CD4-positive, alpha-beta T cell treated with Interleukin-6 at 100 ng/mL for 8 hours (primary cell): ENCODE measurements at places on chromosomes 16 and 17.
A peak's percentile ranks its signal among the peaks of the same experiment; 100 is the strongest.

- no peak for DNase-seq
Observed at GRCh38 chr17:20066253-20066652, 57.1 kb downstream of the SPECC1 start.

DNA sequence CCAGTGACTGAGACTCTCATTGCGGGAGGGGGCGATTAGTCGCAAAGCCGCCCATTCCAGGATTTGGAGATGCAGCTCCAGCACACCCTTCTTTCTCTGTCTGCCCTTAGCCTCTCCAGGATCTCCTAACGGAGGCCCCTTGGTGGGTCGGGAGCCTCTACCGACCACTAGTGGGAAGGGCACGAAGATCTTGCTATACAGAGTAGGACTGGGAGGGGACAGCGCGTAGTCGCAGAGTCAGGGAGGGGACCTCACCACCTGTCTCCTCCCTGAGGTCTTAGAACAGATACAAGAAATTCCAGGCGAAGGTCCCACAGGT, 588 bp upstream of the SMTNL2 start:
- DNase-seq: no peak

GRCh38 chr17:42537156-42537805, 1.2 kb downstream of the NAGLU start:
- no peak for DNase-seq

GRCh38 chr16:55492756-55493380, 13.9 kb downstream of the MMP2 start:
- no peak for DNase-seq

- no peak for DNase-seq
Observed at GRCh38 chr16:1125471-1125870, 27.4 kb upstream of the CACNA1H start.

- peak; percentile 39 for DNase-seq
Observed at GRCh38 chr17:75130632-75131277, 787 bp downstream of the NT5C start.

DNA sequence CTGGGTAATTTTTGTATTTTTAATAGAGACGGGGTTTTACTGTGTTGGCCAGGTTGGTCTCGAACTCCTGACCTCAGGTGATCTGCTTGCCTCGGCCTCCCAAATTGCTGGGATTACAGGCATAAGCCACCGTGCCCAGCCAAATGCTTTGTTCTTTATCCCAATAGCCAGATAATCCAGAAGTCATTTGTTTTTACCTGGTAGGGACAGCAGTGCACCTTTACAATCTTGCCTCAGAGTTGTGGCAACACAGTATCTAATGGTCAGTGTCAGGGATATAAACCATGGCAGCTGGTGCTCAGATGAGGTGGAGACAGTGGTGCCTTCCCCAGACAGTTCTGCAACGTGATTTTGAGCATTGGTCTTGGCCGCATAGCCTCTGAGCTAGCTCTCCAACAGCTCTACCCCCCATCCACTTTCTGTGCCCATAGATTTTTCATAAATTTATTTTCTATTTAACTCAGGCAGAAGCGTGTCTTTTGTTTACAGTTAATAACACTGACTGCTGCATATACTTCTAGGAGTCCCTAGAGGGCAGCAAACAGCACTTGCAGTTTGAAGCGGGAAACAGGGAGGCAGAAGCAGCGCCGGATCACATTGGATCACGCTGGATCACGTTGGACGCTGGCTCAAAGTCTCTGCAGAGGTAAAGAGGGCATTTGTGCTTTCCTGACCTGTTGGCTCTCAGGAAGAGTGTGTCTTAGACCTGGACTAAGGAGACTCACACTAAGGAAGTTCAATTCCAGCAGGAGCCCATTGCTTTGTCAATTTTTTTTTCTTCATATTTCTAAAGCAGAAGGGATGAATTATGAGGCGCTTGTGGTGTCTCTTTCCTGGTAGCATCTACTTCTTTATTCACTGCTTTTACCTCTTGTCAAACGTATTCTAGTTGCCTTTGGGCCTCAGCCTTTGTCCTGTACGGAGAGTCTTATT, 5.1 kb upstream of the GGT6 start:
- peak; percentile 63 for DNase-seq

DNA sequence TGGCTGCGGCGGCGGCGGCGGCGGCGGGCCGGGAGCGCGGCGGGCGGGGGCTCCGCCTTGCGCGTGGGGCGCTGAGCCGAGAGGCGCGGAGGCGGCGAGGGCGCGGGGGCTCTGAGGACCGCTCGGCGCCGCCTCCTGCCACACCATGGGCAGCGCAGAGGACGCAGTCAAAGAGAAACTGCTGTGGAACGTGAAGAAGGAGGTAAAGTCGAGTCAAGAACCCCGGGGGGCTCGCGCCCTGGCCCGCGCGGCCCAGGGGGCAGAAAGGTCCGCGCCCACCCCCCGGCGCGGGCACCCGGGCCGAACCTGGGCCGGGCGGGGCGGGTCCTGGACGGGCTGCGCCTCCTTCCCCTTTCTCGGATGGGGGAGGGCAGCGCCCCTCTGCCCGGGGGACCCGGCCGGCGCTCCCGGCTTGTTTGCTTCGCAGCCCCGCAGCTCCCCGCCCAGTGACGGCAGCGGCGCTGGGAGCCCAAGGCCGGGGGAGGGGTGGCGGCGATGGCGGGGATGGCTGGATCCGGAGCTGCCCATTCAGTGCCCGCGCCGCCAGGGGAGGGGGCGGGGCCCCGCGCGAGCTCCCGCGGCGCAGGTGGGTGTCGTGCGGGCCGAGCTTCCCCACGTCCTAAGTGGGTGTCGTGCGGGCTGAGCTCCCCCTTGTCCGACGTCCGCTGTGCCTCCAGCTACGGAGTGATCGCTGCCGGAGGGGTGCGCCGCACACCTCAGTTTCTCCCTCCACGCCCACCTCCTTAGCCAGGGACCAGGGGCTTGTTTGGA, 428 bp downstream of the SGSM2 start:
- peak; percentile 33 for DNase-seq

DNA sequence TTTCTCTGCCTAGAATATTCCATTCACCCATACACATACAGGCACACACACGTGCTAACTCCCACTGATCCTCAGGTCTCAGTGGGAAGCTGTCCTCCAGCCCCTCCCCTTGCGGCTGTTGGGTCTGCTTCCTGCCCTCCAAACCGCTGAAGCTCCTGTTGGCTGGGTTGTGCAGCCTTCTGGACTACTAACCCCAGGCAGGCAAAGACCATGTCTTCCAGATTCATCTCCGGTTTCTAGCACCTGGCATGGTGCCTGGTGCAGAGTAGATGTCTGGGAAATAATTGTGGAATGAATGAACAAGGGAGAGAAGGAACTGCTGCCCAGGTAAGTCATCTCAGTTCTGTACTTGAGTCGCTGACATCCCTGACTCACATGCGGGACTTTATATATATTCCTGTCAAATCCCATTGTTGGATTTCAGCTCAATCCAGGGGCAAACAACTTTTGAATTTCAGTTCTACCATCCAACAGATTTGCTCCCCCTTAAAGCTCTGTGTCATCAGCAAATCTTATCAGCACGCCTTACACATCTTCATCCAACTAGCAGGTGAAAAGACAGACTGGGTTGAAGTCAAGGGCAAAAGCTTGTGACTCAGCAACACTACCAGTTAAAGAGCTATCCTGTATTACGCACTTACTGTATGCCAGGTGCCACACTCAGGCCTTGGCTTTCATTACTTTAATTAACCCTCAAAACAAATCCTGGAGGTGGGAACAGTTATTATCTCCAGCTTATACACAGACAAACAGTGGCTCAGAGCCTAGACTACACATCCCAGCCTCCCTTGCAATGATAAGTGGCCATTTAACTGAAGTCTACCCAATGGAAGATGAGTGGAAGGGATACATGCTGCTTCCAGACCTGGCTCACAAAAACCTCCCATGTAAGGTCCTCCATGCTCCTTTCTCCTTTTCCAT, 51.1 kb downstream of the SRCIN1 start:
- no peak for DNase-seq

DNA sequence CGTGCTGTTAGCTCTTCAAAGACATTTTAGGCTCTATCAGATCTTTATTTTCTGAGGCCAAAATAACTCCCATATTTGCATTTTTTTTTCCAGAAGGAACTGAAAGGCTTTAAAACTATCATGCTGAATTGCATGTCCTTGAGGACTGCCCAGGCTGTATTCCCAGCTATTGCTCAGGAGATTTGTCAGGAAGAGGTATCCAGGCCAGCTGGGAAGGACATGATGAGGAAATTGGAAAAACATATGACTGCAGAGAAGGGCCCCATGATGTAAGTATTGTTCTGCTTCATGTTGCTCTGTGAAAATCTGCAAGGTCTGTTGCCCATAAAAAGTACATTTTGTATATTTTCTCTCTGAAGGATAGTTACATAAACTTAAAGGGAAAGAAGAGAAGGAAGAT, 5.7 kb downstream of the CDC6 start:
- DNase-seq: no peak

DNA sequence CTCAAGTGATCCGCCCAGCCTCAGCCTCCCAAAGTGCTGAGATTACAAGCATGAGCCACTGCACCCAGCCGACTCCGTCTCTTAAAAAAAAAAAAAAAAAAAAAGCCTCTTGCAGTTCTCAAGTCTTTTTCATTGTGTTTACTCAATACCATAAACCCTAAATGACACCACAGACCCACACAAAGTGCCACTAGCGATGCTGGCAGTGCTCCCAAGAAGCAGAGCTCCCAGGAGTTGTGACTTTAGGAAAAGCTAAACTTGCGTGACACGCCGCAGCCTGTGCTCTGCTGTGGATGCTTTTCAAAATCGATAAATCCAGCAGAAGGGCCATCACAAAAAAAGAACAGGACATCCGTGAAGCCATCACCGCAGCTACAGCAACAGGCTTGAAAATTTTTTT, 114.7 kb downstream of the ANKRD11 start:
- no peak for DNase-seq

DNA sequence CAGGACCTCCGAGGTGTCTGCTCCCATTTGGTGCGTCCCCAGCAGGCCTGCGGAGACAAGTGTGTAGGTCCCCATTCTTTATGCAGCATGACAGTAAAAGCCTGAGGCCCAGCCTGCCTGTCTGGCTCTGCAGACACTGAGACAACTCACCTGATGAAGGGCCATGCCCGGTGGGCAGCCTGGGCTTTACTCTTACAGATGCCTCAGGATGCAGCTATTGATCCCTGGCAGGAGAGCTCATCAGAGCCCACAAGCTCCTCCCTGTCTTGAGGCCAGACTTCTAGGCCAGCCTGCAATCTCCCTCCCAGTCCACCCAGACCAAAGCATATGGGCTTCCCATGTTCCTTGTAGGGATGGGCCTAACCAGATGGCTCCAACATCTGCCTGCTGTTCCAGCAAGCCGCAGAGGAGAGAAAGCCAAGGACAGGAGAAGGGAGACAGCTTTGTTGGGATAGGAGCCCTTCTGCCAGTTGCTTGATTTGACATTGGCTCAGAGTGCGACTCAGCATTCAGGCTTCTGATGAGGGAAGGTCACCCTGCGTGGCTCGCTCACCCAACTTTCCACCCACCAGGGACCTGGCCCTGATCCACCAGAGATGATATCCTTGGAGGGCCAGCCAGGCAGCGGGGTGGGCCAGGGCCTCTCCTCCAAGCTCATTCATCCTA, 87.5 kb downstream of the SOCS1 start:
- DNase-seq: no peak

DNA sequence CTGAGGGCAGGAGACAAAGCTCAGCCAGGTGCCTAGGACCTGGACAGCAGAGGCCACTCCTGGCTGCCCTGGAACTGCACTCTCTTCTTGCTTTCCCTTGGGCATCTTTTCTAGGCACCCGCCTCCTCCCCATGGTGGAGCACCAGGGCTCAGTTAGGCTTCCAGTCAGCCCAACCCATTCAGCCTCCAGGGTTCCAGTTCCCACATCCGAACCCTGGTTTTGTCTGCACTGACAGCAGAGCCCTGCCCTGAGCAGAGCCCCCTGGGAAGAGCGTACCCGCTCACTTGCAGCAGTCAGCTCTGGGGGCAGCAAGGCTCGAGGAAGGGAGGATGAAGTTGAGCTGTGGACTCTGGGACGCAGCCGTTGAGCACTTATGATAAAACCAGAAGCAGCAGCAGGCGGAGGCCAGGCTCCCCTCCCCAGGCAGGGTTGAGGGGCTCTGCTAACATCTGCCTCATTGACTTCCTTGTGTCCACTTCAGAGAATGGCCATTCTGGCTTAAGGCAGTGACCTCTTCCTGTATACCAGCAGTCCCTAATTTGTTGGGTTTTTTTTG, 213.2 kb downstream of the NTN1 start:
- no peak for DNase-seq

- DNase-seq: no peak
Observed at GRCh38 chr17:74241431-74241830, 28.1 kb downstream of the TTYH2 start.

GRCh38 chr17:39173526-39174274, 7.7 kb upstream of the ARL5C start:
- DNase-seq: no peak

GRCh38 chr16:84484579-84485254, 19.7 kb downstream of the MEAK7 start:
- DNase-seq: no peak

DNA sequence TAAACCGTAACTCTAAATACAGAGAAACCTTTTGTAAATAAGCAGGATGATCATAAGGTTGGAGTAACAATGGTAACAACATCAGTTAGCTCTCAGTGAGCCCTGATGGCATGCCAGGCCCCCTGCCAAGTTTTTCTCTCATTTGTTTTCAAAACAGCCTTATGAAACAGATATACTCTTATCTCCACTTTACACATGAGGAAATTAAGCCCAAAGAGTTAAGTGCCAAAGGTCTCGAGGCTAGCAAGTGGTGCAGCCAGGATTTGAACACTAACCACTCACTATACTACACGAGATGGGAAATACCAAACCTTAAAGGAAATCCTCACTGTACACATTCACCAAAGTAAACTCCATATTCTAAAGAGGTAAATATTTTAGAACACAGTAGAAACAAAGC, 15.0 kb downstream of the USP31 start:
- no peak for DNase-seq

- DNase-seq: no peak
Observed at GRCh38 chr17:35130392-35130791, 9.0 kb downstream of the FNDC8 start.

DNA sequence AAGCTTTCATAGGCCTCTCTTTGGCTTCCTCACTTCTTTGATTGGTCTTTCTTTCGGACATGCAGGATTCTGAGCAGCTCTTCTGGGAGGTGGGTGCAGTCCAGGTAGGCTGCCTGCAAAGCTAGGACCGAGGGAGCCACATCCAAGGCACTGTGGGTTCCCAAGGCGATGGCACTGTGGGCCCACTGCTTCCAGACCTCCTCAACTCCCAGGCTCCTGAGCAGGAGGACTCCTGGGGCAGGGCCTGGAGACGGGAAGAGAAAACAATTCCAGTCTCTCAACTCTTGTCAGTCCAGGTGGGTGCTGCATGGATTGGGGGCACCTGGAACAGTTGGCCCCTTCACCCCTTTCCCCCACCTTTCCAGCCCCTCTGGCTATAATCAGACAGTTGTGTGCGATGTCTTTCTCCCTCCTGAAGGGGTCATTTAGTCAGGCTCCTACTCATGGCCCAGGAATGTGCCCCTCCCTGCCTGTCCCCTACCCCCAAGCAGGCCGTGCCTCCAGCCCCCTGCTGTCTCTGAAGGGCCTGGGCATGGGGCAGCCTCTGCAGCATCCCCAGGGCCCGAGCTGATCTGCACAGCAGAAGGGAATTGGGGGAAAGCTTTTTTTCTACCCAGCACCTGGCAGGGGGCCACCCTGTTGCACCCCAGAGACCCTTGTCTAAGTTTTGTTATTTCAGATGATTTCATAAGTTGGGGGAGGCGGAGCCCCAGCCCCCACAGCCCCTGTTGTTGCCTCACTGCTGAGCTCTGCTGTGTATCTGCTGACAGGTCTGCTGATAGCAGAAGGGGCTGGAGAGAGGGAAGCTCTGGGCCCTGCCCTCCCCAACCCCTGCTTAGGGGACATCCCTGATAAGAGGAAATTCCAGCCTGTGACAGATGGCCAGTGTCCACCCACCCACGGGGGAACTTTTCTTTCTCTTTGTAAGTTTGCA, 330.3 kb downstream of the SEC14L1 start:
- no peak for DNase-seq
